Naive thymus-derived CD4-positive, alpha-beta T cell (primary cell): ENCODE measurements at places on chromosomes 3 and 15.
A peak's percentile ranks its signal among the peaks of the same experiment; 100 is the strongest.

DNA sequence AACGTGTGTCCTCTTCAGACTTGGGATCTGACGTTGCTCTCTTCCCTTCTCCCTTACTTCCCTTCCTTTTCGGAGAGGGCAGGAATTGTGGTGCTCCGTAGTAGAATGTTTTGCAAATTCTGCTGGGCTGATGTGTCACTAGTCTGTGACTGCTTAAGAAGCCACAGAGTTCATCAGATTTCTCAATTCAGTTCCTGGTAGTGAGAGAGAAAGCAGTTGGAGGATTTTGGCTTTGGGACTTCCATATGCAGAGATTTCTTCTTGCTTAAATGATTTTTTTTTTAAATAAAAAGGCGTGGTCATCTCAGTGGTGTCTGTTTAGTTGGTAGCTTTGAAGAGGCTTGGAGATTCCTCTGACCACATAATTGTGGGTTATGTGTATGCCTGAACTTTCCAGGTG is 10.1 kb downstream of the CEMIP start:
- DNase-seq = no peak
- no peak overlapping the region for H3K27ac ChIP-seq
- no peaks in the 10 kb centered on the region for H3K36me3 ChIP-seq
- no peaks in the 10 kb centered on the region for H3K4me1 ChIP-seq
- no peak overlapping the region for H3K4me3 ChIP-seq

DNA sequence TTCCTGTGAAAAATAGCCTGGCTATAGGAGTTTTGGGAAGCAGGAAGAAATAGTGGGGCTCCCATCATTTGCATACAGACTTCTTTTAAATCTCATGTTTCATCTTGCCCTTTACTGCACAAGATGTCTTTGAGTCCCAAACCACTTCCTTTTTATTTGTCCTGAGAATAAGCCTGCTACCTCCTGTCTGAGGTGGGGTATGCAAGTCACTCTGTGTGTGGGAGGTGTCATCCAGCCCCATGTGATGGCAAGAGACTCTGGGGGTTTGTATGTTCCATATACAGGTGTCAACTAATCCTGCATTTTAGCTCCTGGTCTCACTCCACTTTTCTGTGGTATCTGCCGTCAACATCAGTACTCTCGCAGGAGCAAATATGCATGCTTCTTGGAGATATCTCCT is 102.0 kb downstream of the OTOL1 start:
- H3K36me3 ChIP-seq = no peaks in the 10 kb centered on the region
- H3K27me3 ChIP-seq = no peaks in the 10 kb centered on the region
- no peak overlapping the region for H3K4me3 ChIP-seq
- H3K27ac ChIP-seq = no peak overlapping the region
- no peak for DNase-seq
- H3K4me1 ChIP-seq = no peaks in the 10 kb centered on the region

GRCh38 chr15:44186705-44187104 is 8.4 kb downstream of the FRMD5 start:
- no peak overlapping the region for H3K27ac ChIP-seq
- H3K4me1 ChIP-seq = no peaks in the 10 kb centered on the region
- H3K36me3 ChIP-seq = no peaks in the 10 kb centered on the region
- no peaks in the 10 kb centered on the region for H3K27me3 ChIP-seq
- no peak overlapping the region for H3K4me3 ChIP-seq

- peaks cover 57% of the 10 kb centered on the region for H3K4me1 ChIP-seq
- peaks cover 20% of the 10 kb centered on the region for H3K36me3 ChIP-seq
- H3K27me3 ChIP-seq = no peaks in the 10 kb centered on the region
- peak overlapping the region; percentile 97 for H3K4me3 ChIP-seq
These were observed 821 bp downstream of the LINS1 start for GRCh38 chr15:100601163-100601562.

- H3K4me3 ChIP-seq = peak overlapping the region; percentile 82
- DNase-seq = no peak
- no peaks in the 10 kb centered on the region for H3K4me1 ChIP-seq
- no peaks in the 10 kb centered on the region for H3K27me3 ChIP-seq
These were observed 506 bp upstream of the ATP1B3 start for GRCh38 chr3:141875893-141876380.

- no peak for DNase-seq
- H3K4me3 ChIP-seq = no peak overlapping the region
- H3K27ac ChIP-seq = no peak overlapping the region
- no peaks in the 10 kb centered on the region for H3K27me3 ChIP-seq
- no peaks in the 10 kb centered on the region for H3K4me1 ChIP-seq
These were observed 217.4 kb downstream of the DIPK2A start for GRCh38 chr3:144189044-144189443.

DNA sequence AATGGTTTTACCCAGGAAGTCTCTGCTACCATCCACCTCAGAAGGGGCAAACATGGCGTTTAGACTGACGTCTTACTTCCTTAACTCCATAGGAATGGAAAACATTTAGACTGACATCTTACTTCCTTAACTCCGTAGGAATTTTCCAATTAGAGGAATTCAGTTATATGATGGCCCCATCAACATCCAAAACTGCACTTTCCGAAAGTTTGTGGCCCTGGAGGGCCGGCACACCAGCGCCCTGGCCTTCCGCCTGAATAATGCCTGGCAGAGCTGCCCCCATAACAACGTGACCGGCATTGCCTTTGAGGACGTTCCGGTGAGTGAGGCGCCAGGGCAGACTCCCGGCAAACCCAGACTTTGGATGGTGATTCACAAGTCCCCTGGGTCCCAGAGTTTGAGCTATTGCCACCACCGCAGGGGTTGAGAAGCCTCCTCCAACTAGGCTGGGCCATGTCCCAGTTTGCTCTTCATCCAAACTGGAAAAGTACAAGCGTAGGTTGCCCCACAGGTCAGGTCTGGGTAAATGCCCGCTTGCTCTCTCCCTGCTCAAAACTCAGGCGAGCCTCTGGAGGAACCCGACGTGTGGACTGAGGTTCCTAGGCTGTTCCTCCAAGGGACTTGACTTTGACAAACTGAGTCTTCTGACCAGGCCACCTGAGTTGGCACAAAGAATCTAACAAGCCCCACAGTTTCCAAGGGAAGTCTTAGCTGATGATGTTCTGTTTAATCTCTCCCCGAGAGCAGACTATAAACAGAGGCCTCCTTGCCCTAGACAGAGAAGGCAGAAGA is 57.7 kb downstream of the MESD start:
- no peak overlapping the region for H3K4me3 ChIP-seq
- no peaks in the 10 kb centered on the region for H3K4me1 ChIP-seq
- no peak for DNase-seq
- H3K27me3 ChIP-seq = no peaks in the 10 kb centered on the region
- H3K36me3 ChIP-seq = no peaks in the 10 kb centered on the region
- no peak overlapping the region for H3K27ac ChIP-seq

- H3K4me1 ChIP-seq = no peaks in the 10 kb centered on the region
- no peaks in the 10 kb centered on the region for H3K27me3 ChIP-seq
- H3K36me3 ChIP-seq = no peaks in the 10 kb centered on the region
- no peak for DNase-seq
- no peak overlapping the region for H3K4me3 ChIP-seq
- no peak overlapping the region for H3K27ac ChIP-seq
These were observed 7.1 kb upstream of the TP63 start for GRCh38 chr3:189624130-189624529.

GRCh38 chr3:32200992-32201758 is 37.3 kb upstream of the CMTM8 start:
- H3K27ac ChIP-seq = no peak overlapping the region
- no peaks in the 10 kb centered on the region for H3K36me3 ChIP-seq
- no peak overlapping the region for H3K4me3 ChIP-seq
- H3K27me3 ChIP-seq = no peaks in the 10 kb centered on the region
- no peak for DNase-seq
- H3K4me1 ChIP-seq = no peaks in the 10 kb centered on the region

DNA sequence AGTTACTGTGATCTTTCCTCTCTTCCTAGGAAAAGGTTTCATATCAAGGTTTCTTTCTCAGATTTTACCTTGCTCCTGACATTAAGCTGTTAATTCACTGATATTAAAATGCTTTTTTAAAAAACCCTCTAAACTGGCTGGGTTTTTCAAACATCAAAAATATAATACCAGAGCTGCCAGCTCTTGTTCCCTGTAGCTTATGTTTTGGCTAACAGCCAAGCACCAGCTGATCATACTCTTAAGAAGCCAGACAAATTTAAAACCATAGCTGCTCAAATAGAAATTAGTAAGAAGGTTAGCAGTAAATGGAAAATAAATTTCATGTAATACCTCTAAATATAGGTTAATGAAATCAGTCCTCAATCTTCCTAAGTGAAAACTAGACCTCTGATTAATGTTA is 657.5 kb downstream of the GRM7 start:
- H3K27ac ChIP-seq = no peak overlapping the region
- no peak overlapping the region for H3K4me3 ChIP-seq
- H3K36me3 ChIP-seq = no peaks in the 10 kb centered on the region
- no peaks in the 10 kb centered on the region for H3K27me3 ChIP-seq
- no peaks in the 10 kb centered on the region for H3K4me1 ChIP-seq

GRCh38 chr3:122169911-122170310 is 13.6 kb upstream of the CASR start:
- no peaks in the 10 kb centered on the region for H3K4me1 ChIP-seq
- no peaks in the 10 kb centered on the region for H3K27me3 ChIP-seq
- no peak overlapping the region for H3K27ac ChIP-seq

- no peaks in the 10 kb centered on the region for H3K36me3 ChIP-seq
- no peak overlapping the region for H3K27ac ChIP-seq
- no peak for DNase-seq
- H3K4me3 ChIP-seq = no peak overlapping the region
These were observed 190.9 kb downstream of the RPLP1 start for GRCh38 chr15:69643476-69643875.

- no peaks in the 10 kb centered on the region for H3K27me3 ChIP-seq
- no peak overlapping the region for H3K27ac ChIP-seq
- DNase-seq = no peak
- no peak overlapping the region for H3K4me3 ChIP-seq
These were observed 27.9 kb downstream of the LNP1 start for GRCh38 chr3:100429187-100429716.

- DNase-seq = no peak
- no peaks in the 10 kb centered on the region for H3K36me3 ChIP-seq
- no peaks in the 10 kb centered on the region for H3K27me3 ChIP-seq
- H3K27ac ChIP-seq = no peak overlapping the region
- no peak overlapping the region for H3K4me3 ChIP-seq
These were observed 53.9 kb downstream of the ACAD9 start for GRCh38 chr3:128933213-128933921.

DNA sequence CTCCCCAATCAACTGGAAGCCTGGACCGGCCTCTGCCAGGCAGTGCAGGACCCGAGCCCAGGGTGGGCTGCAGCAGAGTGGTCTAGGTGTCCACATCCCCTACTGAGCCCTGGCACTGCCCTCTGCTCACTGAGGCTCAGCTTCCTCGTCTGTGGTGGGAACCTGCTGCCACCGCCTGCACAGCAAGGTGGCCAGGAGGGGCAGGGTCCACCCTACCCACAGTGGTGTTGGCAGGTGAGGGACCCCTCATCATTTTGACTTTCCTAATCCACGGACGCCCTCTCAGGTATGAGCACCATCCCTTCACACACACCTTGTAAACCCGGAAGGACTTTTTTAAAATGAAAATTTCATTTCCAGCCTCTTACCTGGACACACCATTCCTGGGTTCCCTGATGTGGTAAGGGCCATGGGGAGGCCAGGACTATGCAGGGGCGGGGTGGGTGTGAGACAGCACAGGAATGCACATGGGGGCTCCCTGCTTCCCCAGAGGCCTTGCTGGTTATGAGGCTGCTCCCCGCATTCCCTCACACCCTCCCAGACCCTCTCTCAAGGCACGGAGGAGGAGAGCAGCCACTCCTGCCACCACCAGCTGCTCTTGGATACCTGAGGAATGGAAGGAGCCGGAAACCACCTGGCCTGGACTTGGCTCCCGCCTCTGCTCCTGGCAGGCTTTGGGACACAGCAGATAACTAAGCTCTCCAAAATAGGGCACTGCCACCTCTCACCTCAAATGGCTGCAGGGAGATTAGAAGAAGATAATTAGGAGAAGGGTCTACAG is 185.9 kb upstream of the TPM1 start:
- H3K36me3 ChIP-seq = no peaks in the 10 kb centered on the region
- peaks cover 12% of the 10 kb centered on the region for H3K4me1 ChIP-seq
- no peak for DNase-seq
- H3K27ac ChIP-seq = no peak overlapping the region

- no peak overlapping the region for H3K4me3 ChIP-seq
- no peaks in the 10 kb centered on the region for H3K27me3 ChIP-seq
- no peak overlapping the region for H3K27ac ChIP-seq
- no peak for DNase-seq
- H3K36me3 ChIP-seq = no peaks in the 10 kb centered on the region
These were observed 7.6 kb downstream of the CTSH start for GRCh38 chr15:78937132-78937739.

DNA sequence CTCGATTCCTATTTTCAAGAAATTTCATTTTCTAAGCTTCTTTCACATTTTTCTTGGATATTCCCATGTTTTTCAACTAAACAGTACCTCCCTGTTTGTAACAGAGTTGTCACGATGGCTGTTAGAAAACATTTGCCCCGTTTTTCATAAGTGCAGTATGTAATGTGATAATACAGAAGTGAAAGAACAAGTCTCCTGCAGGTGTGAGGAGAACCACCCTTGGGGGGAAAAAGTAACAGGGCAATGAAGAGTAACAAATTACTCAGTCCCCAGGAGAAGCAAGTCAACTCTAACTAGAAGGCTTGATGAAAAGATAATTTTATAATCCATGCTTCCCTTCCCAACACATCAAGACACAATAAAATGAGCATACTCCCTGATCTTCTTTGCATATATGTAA is 493.3 kb downstream of the FOXP1 start:
- H3K4me3 ChIP-seq = no peak overlapping the region
- H3K4me1 ChIP-seq = peaks cover 73% of the 10 kb centered on the region
- H3K36me3 ChIP-seq = no peaks in the 10 kb centered on the region
- peak overlapping the region; percentile 42 for H3K27ac ChIP-seq
- no peaks in the 10 kb centered on the region for H3K27me3 ChIP-seq
- no peak for DNase-seq

GRCh38 chr3:130661140-130661891 is 85.3 kb downstream of the PIK3R4 start:
- no peaks in the 10 kb centered on the region for H3K4me1 ChIP-seq
- no peaks in the 10 kb centered on the region for H3K27me3 ChIP-seq
- DNase-seq = no peak
- no peak overlapping the region for H3K27ac ChIP-seq

DNA sequence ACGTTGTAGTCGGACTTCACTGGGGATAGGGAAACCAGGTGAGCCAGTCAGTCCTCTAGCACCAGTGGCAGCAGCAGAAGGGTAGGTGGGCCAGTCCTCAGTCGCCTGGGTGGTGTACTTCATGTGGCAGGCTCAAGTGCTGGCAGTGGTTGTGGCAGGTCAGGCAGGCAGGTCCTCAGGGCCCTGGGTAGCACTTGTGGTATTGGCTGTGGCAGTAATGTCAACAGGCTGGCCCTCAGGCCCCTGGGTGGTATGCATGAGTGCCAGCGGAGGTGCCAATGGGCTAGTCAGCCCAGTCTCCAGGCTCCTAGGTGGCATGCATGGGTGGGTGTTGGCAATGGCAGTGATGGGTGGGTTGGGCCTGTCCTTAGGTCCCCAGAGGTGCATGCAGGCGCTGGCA is 40.6 kb downstream of the FAIM start:
- no peak for DNase-seq
- no peaks in the 10 kb centered on the region for H3K27me3 ChIP-seq
- H3K36me3 ChIP-seq = peaks cover 38% of the 10 kb centered on the region
